ENCODE measurements at places on chromosomes 11 and 22.

- peak; percentile 96 for DNase-seq
Measured at GRCh38 chr22:30212363-30212995, 34.1 kb downstream of the LIF start.

DNA sequence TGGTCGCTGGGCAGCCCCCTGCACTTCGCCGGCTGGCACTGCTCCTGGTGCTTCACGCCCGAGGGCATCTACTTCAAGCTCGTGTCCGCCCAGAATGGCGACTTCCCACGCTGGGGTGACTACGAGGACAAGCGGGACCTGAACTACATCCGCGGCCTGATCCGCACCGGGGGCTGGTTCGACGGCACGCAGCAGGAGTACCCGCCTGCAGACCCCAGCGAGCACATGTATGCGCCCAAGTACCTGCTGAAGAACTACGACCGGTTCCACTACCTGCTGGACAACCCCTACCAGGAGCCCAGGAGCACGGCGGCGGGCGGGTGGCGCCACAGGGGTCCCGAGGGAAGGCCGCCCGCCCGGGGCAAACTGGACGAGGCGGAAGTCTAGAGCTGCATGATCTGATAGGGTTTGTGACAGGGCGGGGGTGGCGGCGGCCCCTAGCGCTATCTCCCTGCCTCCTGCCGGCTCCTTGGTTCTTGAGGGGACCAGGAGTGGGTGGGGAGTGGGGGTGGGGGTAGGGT is 13.5 kb upstream of the MIEF1 start:
- DNase-seq = no peak

DNA sequence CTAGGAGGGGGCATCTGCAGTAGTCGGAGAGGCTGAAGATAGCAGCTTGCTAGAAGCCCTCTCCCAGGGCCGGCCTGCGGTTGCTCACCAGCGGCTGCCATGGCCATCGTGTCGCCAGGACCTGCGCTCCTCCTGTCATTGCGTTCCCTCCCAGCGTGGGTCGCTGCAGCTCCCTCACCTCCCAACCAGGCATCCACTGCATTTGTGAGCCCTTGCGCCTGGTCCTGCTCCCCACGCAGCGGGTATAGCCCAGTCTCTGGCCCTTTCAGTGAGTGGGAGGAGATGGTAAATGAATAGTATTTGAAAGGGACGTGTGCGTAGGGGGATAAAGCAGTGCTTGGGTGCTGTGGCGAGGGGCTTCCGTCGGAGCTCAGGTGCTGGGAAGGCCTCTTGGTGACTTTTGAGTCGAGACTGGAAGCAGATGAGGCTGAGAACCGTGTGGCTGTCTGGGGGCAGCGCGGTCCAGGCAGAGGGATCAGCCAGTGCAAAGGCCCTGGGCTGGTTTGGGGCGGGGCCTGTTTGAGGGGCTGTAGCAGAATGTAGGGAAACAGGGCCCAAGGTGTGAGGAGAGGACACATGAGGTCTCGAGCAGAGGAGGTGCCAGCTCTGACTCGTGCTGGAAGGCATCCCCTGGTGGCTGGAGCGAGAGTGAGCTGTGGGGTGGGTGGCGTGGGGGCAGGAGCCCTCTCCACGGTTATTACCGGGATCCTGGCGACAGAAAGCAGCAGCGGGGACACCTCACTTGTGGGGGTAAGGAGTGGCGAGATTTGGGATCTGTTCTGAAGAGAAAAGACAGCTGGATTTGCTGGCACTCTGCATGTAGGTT is 39.3 kb downstream of the LRP5 start:
- no peak for DNase-seq

GRCh38 chr22:48070083-48070482 is 1307.6 kb downstream of the TBC1D22A start:
- DNase-seq = no peak

DNA sequence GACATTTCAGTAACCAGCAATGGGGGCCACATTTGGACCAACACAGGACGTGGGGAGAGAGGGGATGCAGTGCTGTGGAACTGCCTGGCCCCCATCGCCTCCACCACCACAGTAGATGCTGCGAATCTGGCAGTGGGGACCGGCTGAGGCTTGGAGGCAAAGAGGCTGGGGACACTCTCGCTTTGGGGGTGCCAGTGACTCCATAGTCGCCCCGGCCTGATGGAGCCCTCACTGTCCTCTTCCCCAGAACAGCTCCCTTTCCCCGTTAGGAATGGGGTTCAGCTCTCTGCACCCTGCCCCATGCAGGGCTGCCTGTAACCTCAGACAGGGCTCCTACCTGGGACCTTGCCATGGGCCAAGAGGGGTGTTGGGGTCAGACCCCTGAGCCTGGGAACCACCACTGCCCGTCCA is 1.8 kb upstream of the MUC2 start:
- DNase-seq = no peak

DNA sequence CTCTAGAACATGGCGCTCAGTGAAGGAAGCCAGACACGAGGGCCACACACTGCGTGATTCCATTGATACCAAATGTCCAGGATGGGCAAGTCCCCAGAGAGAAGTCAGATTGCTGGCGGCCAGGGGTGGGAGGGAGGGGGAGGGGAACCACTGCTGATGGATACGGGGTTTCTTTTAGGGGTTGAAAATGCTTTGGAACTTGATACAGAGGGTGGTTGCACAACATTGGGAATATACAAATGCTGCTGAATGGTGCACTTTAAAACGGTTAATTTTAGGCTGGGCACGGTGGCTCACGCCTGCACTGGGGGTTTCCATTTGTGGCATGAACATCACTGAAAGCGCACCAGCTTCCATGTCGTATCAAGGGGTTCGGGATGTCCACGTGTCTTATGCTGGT is 5.1 kb downstream of the TSPO start:
- peak; percentile 79 for DNase-seq

DNA sequence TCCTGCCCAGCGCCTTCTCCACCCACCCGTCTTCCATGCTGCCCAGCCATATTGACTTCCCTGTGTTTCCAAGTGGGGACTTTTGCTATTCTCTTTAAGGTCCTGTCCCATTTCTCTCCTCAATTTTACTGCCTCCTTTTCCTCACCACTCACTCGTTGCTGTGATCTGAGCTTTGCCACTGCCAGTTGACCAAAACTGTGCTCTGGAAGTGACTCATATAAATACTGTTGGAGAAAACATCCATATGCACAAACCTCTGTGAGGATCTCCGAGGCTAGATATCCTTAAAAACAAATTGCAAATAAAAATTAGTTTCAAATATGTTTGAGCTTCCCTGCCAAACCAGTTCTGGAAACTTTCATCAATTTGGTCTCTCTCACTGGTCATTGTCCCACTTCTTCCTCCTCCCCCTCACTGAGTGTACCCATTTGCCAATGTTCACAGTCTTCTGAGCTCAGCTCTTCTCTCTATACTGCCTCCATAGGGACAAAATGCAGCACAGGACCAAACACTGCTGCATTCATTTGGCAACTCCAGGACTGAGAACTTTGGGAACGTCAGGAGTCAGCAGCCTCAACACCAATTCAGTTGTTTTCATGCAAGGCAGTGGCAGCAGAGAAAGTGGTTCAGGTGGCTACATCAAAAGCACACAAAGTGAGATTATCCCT is 34.0 kb upstream of the MMP13 start:
- DNase-seq = no peak

GRCh38 chr11:106852779-106853178 is 165.5 kb downstream of the GUCY1A2 start:
- no peak for DNase-seq

DNA sequence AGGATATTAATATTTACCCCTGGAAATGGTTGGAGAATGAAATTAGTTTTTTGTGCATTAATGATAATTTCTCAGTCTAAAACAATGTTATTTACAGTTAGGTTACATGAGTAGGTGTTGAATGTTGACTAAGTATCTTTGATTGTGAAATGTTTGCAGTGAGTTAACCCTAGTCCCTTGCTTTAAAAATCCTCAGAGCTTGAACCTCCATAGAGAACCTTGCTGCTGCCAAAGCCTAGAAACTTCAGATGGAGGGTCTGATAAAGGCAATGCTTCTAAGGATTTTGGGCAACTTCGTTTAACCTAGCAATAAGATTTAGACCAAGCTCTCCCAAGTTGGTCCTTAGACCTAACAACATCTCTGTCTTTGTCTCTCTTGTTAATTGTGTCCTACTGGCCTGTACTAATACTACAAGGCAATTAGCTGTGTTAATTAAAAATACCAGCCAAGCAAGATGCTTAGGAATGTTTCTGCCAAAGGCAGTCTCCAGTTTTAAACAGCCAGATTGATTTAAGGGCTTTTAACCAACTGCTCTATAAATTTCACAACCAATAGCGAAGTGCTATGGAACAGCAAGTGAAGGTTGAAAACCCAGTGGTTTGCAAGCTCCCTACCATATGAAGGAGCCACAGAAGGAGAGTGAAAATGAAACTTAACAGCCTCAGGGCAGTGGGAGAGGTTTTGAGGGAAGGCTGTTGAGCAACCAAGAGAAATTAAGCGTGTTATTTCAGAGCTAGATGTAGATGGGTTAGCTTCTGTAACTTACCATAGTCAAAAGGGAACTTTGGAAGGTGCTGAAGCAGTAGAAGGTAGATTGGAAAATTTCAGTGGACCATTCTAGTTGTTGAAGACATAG is 295.9 kb upstream of the ANO5 start:
- DNase-seq = peak; percentile 45

All from inflammatory macrophage treated with lipopolysaccharide for 1 hour (primary cell).